ENCODE measurements at places on chromosomes 5 and 9.

DNA sequence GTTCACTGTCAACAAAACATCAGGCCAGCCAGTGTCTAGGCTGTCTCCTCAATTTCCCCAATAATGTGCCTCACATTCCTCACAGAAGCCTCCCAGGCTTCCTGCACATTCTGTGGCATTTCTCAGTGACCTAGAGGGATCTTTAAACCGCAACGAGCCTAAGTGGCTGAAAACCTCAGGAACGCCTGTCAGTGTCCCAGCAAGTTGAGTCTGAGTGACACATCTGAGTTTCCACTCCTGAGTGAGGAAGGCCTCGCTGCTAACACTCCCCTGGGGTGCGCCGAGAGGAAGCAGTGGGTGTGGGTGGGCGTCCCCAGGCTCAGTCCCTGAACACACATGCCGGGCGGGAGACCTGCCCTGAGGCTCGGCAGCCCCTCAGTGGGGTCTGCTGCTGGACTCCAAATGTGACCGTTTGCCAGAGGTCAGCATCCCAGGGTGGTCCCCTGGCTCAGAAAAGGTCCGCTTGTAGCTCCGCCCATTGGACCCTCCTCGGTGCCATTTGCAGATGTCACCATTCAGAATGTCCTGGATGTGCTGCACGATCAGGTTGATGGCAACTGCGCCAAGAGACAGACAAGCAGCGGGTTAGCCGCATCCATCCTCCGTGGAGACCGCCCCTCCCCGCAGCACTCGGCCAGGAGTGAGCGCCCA, 6.3 kb downstream of the UCK1 start:
- DNase-seq: no peak

DNA sequence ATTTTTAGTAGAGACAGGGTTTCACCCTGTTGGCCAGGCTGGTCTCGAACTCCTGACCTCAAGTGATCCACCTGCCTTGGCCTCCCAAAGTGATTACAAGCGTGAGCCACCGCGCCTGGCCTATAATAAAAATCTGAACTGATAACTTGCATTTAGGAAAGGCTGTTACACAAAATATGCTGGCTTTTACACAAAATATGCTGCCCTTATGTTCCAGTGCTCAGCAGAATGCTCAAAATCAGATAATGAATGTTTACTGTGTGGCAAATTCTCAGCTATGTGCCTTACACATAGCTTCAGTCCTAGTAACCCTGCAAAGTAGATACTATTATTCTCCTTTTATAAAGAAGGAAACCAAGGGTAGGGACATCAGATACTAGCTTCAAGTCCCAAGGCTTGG, 141.3 kb upstream of the MSX2 start:
- DNase-seq: no peak

DNA sequence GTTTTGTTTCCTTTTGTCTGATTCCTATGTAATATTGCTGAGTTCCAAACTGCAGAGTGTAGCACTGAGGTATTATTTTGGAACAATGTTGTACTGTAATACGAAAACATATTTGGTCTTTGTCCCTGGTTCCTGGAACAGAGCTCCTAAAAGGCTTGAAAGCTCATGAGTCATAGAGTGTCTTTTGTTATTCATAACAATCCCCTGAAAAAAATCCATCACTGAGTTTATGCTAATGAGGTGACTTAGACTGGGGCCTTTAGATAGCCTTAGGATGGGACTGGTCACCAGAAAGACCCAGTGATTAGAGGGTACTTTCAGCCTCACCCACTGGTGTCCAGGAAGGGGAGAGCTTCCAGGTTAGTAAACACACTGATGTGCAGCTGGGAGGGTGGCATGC, 132.7 kb upstream of the POU5F2 start:
- DNase-seq: no peak

GRCh38 chr5:127801751-127802476, 98.7 kb downstream of the CCDC192 start:
- no peak for DNase-seq

- no peak for DNase-seq
Observed at GRCh38 chr5:31867219-31867618, 228.3 kb downstream of the PDZD2 start.

- DNase-seq: no peak
Observed at GRCh38 chr5:33734537-33734936, 157.3 kb downstream of the ADAMTS12 start.

- no peak for DNase-seq
Observed at GRCh38 chr9:120308495-120308894, 271.5 kb downstream of the CDK5RAP2 start.

- DNase-seq: no peak
Observed at GRCh38 chr5:119417891-119418605, 34.2 kb upstream of the HSD17B4 start.

- DNase-seq: no peak
Observed at GRCh38 chr5:7396713-7397454, 946 bp downstream of the ADCY2 start.

DNA sequence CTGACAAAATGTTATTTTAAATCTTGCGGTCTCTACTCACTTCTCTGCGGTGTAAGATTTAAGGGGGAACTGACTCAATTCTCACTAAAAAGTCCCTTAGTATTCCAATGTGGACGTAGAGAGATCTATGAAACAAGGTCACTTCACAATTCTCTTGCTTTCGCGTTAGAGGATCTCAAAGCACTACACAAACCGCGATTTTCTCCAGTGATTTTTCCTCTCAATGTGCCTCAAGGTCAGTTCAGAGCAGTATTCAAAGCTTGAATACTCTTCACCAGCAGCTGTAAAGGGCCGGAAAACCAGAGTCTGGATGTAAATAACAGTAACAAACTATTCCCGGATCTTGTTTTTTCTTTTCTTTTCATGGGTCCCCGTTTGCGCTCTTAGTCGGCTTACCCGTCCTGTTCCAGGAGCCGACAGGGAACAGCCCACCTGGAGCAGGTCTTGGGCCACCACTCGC, 128.2 kb downstream of the TMEM161B start:
- DNase-seq: no peak

DNA sequence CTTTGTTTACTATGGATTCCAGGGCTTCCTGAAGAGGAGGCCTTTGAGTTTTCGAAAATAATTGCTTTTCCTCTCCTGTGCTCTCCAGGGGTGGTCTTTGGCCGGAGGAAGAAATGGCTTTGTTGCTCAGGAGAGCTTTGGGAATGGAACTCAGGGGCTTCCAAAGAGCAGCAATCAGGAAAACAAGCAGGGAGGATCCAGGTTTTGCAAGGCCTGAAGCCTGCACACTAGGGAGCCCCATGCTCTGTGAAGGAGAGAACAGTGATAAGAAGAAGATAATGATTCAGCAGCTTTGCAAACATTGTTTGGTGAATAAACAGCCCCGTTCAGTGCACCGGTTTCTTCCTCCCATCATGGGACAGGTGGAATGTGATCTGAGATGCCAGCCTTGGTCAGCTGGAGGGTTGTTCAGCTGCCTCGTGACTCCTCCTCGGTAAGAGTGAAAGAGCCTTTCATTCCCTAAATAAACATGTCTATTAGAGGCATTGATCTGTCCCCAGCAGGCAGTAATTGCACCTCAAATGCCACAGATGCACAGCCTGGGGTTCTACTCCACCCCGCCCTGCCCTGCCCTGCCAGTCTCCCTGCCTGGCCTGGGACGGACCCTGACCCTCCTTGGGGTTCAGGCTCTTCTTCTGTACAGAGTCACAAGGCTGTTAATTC, 11.5 kb upstream of the ALDH1B1 start:
- DNase-seq: no peak

DNA sequence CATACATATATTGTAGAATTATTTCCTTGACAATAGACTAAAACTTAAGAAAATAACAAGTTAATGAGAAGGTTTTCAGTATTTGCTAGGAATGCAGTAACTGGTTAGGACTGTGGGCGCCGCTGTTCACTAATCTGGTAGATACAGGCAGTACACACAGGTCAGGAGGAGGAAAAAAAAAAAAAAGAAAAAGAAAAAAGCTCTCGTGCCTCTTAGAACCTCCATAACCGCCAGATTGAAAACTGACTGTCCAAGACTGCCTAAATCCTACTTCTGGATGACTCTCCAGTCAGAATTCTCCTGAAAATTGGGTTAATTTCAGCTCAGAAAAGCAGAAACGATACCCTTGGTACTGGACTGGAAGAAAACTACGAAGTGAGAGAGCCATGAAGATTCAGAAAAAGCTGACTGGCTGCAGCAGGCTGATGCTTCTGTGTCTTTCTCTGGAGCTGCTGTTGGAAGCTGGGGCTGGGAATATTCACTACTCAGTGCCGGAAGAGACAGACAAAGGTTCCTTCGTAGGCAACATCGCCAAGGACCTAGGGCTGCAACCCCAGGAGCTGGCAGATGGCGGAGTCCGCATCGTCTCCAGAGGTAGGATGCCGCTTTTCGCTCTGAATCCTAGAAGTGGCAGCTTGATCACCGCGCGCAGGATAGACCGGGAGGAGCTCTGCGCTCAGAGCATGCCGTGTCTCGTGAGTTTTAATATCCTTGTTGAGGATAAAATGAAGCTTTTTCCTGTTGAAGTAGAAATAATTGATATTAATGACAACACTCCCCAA, at the start of gene PCDHGA1:
PCDHGA1 (plus strand) TSS at position 216 of the 782 bp plus-strand sequence.
- no peak for DNase-seq

GRCh38 chr5:124740991-124741583, 5.4 kb downstream of the ZNF608 start:
- DNase-seq: no peak

DNA sequence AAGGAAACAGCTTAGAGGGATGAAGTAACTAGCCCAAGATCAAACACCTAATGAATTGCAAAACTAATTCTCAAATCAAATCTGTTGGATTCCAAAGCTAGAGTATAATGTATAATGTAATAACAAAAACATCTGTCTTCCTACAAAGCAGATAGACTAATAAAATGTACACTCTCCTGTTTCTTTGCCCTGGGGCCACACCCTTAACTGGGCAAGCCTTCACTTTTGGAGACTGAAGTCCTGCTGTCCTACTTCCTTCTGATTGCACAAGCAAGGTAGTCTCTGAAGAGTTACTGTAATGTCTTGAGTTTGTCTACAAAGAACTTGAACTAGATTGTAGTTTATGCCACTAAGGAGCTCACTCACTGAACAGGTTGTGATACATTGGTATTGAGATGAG, 2.5 kb downstream of the TTC1 start:
- no peak for DNase-seq

- no peak for DNase-seq
Observed at GRCh38 chr9:108559432-108559831, 296.4 kb downstream of the ACTL7B start.

GRCh38 chr9:7336356-7337065, 463.1 kb downstream of the DMAC1 start:
- no peak for DNase-seq

- DNase-seq: no peak
Observed at GRCh38 chr5:170631466-170632195, 127.8 kb downstream of the KCNIP1 start.

- no peak for DNase-seq
Observed at GRCh38 chr5:79513308-79513703, 628 bp downstream of the HOMER1 start.

DNA sequence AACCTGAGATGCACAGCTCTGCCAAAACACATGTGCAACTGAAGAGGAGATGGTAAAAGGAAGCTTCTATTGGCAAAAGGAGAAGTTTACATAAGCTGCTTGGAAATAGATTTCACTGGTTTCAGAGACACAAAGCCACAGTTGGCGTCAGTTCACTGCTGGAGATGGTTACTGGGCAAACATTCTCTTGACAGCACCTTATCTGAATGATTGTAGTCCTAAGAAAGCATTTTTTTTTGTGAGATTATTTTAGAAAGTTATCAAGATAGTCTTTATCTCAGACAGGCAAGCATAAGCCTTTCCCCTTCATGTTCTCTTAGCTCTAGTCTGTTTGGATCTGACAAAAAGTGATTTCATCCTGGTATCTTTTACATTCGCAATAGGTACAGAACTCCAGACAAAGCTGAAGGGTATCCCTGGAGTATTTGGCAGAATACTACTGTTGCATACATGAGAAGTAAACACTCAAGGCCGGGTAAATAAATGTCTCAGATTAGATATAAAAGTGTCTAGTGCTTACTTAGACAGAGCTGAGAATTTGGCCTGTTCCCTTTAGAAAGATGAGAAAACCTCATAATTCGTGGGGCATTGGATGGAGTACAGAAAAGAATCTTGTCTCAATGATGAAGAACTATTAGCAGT, 1668.0 kb upstream of the NUDT12 start:
- no peak for DNase-seq

GRCh38 chr5:173397516-173397915, 69.3 kb upstream of the STC2 start:
- no peak for DNase-seq

- DNase-seq: no peak
Observed at GRCh38 chr5:170251462-170251861, 18.7 kb downstream of the C5orf58 start.

- no peak for DNase-seq
Observed at GRCh38 chr5:131541071-131541470, 94.0 kb downstream of the RAPGEF6 start.

GRCh38 chr9:8762479-8763085, 963.0 kb upstream of the DMAC1 start:
- no peak for DNase-seq

- DNase-seq: no peak
Observed at GRCh38 chr5:5156471-5157082, 16.4 kb downstream of the ADAMTS16 start.

DNA sequence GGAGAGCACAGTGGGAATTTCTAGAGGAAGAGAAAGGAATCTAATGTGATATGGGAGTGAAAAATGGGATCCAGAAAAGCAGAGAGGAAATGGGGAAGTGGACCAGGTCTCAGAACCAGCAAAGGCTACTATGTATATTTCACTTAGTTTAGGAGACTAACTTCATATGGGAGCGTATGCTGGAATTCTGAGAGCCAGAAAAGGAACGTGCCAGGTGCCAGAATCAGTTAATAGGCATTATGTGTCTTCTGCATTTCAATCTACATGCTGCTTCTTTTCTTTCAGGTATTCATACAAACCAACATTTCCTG, 28.5 kb upstream of the IFNA14 start:
- no peak for DNase-seq

GRCh38 chr5:174725261-174725990, 1.0 kb downstream of the MSX2 start:
- no peak for DNase-seq

DNA sequence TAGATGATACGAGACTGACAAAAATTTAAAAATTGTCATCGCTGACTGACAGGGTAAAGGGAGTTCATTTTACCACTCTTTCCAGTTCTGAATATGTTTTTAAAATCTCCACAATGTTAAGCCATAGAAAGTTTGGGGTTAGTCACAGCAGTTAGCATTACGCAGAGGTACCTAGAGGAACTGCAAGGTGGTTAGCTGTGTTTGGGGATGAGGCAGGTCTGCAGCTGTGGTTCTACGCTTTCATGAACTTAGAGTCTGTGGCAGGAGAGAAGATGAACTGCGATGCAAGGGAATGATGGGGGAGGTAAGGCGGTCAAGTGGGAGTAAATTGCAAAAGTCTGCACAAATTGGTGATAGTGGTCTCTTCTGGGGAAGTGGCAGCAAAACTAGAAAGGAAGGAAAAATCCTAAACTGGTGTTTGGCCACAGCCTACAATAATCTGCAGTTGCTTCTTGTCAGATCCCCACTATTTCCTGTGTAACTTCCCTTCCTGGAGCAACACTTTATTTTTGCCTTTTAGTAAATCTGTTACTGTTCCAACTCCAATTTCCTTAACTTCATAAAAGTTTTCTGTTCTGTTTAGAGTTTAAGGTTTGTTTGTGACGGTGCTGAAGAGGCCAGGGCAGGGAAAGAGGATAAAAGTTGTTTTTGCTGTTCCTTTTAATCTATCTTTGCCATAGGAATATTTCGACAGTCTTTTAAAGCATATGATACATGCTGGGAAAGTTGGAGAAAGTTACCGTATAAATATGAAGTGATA, 38.6 kb upstream of the SNX2 start:
- DNase-seq: no peak

- DNase-seq: no peak
Observed at GRCh38 chr9:129401623-129402370, 219.1 kb downstream of the C9orf50 start.

GRCh38 chr9:112531666-112532282, 45.1 kb downstream of the KIAA1958 start:
- DNase-seq: no peak
